GM12891 (cell line): ENCODE measurements at places on chromosomes 1 and 21.

GRCh38 chr1:170351366-170351946, 180.5 kb upstream of the GORAB start:
- DNase-seq: no peak

- no peak for DNase-seq
Measured at GRCh38 chr1:203081465-203082230, 4.2 kb downstream of the MYOG start.

- DNase-seq: no peak
Measured at GRCh38 chr1:212512816-212513559, 80.3 kb downstream of the NENF start.

- DNase-seq: no peak
Measured at GRCh38 chr1:93720956-93721626, 39.5 kb upstream of the BCAR3 start.

DNA sequence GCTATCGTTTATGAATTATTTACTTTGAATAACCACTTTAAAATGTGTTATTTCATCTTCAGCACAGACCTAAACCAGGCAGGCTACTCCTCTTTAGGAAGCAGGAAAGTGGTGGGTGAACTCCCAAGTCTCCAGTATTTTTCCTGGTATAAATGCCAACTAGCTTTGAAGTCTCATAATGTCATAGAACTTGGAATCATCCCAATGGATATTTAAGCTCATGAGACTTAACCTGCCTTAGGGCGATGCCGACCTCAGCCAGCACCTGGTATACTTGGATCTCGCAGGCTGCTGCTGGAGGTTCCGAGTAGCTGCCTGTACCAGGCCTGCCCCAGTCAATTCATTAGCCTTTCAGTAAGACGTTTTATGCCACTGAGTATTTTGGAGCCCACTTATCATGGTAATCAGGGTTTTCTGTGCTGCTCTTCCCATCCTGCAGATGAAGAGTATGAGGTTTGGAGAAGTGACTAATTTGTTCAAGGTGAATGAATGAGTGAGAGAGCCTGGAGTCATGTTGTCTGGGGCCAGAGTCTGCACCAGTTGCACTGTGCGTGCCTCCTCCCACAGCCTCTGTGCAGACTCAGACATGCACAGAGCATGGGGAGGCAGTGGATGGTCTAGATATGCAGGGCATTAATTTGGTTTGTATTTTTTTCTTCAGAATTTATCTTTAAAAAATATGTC, 34.9 kb downstream of the VANGL1 start:
- DNase-seq: no peak

- no peak for DNase-seq
Measured at GRCh38 chr1:198936371-198937083, 297.7 kb downstream of the PTPRC start.

DNA sequence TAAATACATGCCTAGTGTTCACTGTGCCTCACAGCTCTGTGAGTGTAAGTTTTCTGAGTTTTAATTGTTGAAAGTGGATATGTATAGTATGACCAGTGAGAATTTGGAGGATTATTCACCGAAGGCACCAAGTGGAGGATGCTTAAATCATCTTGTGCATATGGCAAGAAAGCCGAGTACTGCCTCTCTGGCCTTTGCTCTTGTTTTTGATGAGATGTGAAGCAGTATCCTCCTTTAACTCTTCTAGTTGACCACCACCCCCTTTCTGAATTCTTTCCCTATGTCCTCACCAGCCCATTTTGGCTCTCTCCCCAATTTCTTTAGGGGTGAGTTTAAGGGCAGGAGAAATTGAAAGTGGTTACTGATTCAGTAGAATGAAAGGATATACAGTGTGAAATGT, 130.4 kb downstream of the SYT2 start:
- no peak for DNase-seq

DNA sequence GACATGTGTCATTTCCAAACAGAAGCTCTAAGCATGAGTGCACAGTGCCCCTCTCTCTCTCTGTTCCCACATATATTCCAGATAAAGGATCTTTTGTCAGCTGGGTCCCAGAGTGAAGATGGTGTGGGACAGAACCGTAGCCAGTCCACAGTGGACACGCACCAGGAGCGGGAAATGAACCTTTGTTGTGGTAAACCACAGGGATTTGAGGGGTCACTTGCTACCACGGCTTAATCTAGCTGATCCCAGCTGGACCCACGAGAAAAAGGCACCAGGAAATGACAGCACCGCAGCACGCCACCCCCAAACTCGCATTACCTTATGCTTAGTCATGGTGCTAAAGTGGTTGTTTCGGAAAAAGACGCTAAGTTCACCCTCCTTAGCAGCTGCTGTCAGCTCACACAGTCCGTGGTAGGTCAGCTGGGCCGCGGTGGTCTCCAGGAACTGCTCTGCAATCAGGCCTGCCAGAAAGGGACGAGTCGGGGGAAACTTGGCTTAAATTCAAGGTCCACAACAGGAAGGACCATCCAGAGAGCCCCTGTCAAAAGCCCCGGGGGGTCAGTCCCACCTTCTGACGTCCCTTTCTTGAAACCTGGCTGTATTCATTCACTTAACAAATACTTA, 7.5 kb downstream of the MINDY1 start:
- DNase-seq: no peak

GRCh38 chr1:66240491-66241484, 293.2 kb upstream of the SGIP1 start:
- no peak for DNase-seq

- DNase-seq: no peak
Measured at GRCh38 chr21:32426066-32426465, 13.6 kb downstream of the EVA1C start.

GRCh38 chr1:36366091-36366661, 19.5 kb downstream of the STK40 start:
- DNase-seq: no peak

DNA sequence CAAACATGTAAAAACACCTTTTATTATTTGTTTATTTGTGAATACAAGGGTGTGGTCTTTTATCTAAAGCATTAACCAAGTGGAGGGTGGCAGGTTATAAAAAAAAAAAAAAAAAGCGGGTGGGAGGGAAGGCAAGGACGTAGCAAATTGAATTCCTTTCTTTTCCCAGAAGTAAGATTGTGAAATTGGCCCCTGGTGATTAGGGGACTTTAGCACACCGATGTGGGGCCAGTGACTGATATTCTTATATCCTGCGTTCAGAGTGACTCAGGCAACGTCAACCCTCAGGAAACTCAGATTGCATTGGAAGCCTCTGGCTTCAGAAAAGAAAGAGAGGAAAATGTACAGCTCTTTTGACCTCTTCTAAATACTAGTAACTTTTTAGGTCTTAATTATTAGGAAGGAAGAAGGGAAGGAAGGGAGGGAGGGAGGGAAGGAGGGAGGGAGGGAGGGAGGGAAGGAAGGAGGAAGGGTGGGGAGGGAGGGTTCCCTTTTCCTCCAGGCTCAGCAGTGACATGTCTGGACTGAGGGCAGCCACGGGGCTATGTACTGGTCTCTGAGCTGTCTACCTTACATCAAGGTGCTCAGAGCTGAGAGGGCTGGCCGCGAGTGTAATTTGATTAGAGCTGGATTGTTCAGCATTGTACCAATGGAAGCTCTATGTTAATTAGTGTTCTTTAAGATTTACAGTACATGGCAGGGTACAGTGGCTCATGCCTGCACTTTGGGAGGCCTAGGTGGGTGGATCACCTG, 30.2 kb downstream of the EVA1C start:
- no peak for DNase-seq

DNA sequence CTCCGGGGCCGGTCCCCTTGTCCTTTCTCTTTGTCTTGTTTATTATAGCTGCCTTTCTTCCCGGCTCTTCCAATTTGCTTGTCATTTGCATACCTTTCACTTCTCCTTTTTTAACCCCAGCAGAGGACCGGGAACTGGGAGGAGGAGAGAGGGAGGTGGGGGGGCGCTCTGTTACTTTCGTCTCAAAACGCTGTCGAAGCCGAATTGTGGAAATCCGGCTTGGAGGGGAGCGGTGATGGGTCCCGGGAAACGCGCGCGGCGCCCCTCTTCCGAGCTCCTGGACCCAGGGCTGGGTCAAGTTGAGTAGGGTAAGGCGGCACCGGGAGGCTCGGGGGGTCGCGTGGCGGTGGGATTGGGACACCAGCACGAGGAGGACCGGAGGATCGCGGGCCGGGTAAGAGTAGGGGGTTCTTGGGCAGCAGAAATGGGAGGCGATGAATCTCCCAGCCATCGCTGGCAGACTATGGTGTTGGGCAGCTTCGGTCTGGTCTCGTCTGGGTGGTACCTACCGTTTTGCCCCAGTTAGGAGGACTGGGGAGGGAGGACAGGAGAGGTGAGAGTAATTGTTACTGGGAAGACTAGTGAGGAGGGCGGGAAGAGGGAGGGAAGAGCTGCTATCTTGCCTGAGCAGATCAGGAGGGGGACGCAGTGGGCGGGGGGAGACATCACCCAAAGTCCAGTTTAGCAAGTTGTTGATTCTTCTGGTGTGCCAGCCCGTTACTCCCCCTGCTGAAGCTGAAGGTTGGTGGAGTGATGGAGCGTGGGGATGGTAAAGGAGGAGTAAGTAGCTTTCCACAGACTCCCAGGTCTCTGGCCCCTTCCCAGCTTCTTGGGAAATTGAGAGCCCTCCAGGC, 1.5 kb downstream of the PROX1 start:
- DNase-seq: no peak

- no peak for DNase-seq
Measured at GRCh38 chr1:14761291-14762153, 163.0 kb downstream of the KAZN start.

DNA sequence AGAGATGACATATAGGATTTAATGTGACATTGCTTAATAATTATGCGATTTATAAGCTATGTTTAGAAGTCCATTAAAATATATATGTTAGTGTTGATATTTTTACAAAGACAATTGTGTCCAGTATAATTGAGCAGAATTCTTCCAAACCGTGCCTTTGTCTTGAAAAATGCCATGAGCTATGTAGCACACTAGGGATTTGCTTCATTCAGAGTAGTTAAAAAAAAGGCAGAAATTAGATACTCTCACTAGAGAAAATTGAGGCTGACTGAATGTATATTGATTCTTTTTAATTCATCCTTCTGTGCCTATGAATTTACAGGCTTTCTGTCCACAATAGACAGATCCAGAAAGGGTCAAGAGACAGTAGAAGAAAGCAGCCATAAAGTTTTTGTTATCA, 429.0 kb downstream of the NEGR1 start:
- DNase-seq: no peak

- no peak for DNase-seq
Measured at GRCh38 chr21:34335316-34335715, 28.5 kb upstream of the KCNE2 start.

- no peak for DNase-seq
Measured at GRCh38 chr1:193234530-193234929, 48.1 kb upstream of the B3GALT2 start.

DNA sequence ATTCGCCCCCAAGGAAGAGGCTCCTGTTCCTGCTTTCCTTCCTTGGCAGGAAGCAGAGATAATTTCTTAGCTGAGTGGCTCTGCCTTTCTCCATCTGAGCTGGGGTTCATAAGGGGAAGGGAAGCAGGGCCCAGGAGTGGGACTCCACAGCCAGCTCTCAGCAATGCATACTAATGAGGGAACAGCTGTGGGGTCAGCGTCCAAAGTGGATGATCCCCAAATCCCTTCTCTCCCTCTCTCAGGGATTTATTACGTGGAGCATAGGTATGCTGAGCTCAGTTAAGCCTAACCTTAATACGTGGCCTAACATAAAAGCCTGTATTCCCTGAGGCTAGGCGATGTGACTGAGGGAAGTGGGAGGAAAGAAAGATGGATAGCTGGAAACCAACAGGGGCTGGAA, 87.3 kb upstream of the CTTNBP2NL start:
- no peak for DNase-seq

GRCh38 chr1:10449751-10450150, at the start of gene CORT:
CORT (plus strand) TSS chr1:10450031; CDS start chr1:10450224, 193 bp downstream.
- no peak for DNase-seq

- DNase-seq: no peak
Measured at GRCh38 chr1:174491606-174492005, 43.8 kb downstream of the GPR52 start.

DNA sequence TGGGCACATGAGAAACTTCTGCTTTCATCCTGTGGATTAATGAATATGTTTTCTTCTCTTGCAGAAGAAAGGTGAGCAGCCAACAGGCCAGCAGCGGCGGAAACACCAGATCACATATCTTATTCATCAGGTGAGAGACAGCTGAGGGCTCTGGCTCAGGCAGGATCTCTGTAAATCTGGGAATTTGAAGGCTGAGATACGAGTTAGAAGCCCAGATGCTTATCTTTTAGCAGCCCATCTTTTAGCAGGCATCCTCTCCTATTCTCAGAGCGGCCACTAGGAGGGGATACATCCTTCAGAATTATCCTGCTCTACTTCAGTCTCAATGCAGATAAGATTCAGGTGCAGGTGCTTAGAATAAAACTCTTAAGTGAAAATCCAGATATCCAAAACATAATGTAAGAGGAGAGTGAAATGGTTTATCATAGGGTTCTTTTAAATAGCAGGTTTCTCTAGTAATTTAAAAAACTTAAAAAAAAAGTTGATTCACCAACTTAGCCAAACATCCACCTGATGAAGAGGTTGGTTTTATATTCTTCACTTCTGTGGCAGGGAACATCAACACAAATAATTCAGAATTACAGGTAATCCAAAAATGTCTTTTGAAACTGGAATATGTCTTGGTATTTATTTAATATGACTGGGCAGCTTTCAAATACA, 19.3 kb downstream of the SH2D2A start:
- DNase-seq: no peak

GRCh38 chr1:71269818-71270217, 189.0 kb upstream of the ZRANB2 start:
- DNase-seq: no peak

- DNase-seq: no peak
Measured at GRCh38 chr21:16084776-16085364, 355.1 kb downstream of the USP25 start.

DNA sequence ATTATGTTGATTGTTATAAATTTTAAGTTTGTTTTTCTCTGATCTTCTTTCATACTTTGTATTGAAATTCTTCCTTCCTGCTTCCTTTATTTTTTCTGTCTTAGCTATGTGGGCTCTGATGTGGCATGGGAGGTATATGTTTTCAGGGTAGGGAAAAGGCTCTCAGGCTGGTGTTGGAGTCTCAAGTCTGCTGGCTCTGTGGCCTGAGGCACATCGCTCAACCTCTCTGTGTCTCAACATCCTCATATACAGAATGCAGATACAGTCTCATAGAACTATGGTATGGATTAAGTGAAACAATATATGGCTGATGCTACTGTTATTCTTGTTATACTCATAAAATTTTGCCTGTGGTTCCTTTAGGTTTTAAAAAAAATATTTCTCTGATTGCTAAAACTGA, 105.9 kb downstream of the KCNN3 start:
- no peak for DNase-seq
